HepG2 (cell line): ENCODE measurements at places on chromosomes 7 and 10. TPM values are rescaled to one million over a fixed set of nuclear protein-coding genes. Genes with fewer than 3 reads are reported as not detected.

- DNase-seq: peak; percentile 28
Measured at GRCh38 chr10:72659694-72660093, 32.2 kb upstream of the MCU start.

DNA sequence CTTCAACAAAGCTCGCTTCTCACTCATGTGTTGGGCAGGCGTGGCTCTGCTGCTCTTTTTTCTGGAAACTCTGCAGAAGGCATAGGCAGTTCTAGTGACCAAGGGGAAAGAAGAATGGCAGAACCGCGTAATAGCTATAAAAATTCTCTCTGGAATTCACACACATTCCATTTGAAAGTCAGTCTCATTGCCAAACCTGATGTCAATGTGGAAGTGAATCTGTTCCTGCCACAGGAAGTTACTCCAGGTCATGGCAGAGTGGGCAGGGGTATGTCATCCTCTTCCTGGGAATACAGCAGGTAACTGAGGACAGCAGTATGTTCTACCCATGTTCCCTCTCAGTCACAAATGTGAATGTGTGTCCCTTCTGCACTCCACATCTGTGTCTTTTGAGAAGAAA is 8.2 kb upstream of the PAXIP1 start:
- DNase-seq: no peak

GRCh38 chr7:68235937-68236336 is 1239.3 kb downstream of the TYW1 start:
- DNase-seq: no peak

- no peak for DNase-seq
Measured at GRCh38 chr7:20228654-20229053, 11.5 kb upstream of the MACC1 start.

DNA sequence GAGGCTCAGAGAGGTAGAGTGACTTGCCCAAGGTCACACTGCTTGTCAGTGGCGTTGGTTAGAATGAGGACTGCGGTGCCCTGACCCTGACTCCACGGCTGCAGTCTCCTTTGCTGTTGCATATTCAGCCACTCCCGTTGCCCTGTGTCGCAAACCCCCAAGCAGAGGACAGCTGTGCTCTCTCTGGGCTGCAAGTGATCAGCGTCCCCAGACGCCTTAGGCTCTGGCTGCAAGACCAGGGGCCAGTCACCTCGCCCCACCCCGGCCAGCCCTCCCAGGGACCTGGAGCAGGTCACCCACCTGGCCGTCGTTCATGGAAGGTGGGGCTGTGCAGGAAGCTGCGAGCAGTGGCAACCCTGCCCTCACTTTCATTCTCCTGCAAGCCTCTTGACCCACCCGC is 51.7 kb upstream of the NANOS1 start:
- no peak for DNase-seq

DNA sequence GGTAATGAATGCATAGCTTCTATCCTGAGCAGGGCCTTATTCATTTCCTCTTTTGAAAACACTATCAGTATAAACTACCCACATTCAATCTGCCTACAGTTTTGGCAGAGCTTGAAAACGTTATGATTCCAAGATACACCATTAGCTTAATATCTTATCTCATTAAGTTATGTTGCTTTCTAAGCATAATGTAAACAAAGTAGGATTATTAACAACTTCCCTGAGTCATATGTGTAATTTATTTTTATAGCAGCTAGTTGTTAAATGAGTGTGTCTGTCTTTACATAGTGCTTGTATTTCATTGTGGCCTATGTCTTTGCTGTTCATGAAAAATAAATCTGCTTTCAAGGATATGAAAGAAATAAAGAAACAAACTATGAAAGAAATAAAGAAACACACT is 106.2 kb upstream of the DLX6 start:
- DNase-seq: no peak

GRCh38 chr7:7516156-7516555 is 19.5 kb downstream of the COL28A1 start:
- DNase-seq: peak; percentile 27

GRCh38 chr10:79189853-79190435 is 121.2 kb downstream of the ZMIZ1 start:
- DNase-seq: no peak

GRCh38 chr10:125375210-125375609 is 214.8 kb upstream of the CTBP2 start:
- no peak for DNase-seq

- no peak for DNase-seq
Measured at GRCh38 chr10:110409488-110409887, 88.2 kb upstream of the DUSP5 start.

- DNase-seq: no peak
Measured at GRCh38 chr10:71849461-71849908, 1.6 kb downstream of the PSAP start.

GRCh38 chr7:8105449-8106095 is 137.0 kb downstream of the GLCCI1 start:
- no peak for DNase-seq

- DNase-seq: no peak
Measured at GRCh38 chr10:76576276-76576962, 1061.2 kb downstream of the KCNMA1 start.

- peak; percentile 95 for DNase-seq
Measured at GRCh38 chr10:87500646-87501048, 4.0 kb upstream of the MINPP1 start.

DNA sequence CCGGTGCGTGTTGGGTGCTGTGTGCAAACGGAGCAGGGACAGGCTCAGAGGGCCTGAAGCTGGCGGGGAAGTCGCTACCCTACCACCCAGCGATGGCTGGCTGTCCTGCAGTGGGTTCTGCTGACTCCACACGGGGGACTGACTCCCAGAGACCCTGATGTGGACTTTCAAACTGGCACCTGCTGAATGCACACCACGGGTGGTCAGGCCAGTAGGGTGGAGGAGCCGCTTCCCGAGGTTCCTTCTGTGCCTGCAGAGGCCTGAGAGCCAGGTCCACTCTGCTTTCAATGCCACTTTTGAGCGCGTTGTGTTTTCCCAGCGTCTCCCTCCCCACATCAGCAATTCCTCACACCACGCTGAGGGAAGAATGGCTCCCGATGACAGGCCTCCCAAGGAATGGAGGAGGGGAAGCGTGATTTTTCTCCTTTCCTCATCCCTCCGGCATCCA is 135.3 kb downstream of the ADARB2 start:
- no peak for DNase-seq

GRCh38 chr10:79937701-79938151 is 11.2 kb downstream of the SFTPD start:
- DNase-seq: no peak

GRCh38 chr7:72753781-72754180 is 74.2 kb downstream of the TYW1B start:
- DNase-seq: no peak

DNA sequence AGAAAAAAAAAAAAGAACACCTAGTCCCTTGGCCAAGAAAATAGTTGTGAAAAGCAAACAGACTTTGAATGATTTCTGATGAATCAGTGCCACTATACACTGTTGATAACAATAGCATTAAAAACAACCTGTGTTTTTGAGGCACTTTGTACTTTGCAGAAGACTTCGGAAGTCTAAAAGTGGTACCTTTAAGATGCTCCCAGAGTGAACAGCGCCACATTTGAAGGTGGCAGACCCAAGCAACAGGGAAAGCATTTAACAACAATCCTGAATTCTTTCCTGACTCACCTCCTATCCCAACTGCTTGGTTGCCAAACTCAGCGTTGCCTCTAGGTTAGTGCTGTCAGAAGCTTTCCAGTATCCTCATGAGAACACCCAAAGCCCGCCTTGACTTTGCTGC is 102.5 kb upstream of the CCDC6 start:
- no peak for DNase-seq

The UCMA gene
- total RNA-seq: not detected in 2 replicates

The WDR86 gene
- 0.11 TPM in 1 of 2 replicates, not detected in the other for total RNA-seq

The TEX36 gene
- not detected in 2 replicates for total RNA-seq

The SFTPA1 gene
- total RNA-seq: not detected in 2 replicates

The HOXA4 gene
- total RNA-seq: 1.8 and 2.4 TPM in 2 replicates

The AMZ1 gene
- total RNA-seq: not detected in 2 replicates

The EEPD1 gene
- 10.0 and 10.1 TPM in 2 replicates for total RNA-seq

The FGFR2 gene
- 1.4 and 2.6 TPM in 2 replicates for total RNA-seq

The POR gene
- 115 and 266 TPM in 2 replicates for total RNA-seq
